T-helper 17 cell (primary cell): ENCODE measurements at places on chromosomes 7 and 10.

DNA sequence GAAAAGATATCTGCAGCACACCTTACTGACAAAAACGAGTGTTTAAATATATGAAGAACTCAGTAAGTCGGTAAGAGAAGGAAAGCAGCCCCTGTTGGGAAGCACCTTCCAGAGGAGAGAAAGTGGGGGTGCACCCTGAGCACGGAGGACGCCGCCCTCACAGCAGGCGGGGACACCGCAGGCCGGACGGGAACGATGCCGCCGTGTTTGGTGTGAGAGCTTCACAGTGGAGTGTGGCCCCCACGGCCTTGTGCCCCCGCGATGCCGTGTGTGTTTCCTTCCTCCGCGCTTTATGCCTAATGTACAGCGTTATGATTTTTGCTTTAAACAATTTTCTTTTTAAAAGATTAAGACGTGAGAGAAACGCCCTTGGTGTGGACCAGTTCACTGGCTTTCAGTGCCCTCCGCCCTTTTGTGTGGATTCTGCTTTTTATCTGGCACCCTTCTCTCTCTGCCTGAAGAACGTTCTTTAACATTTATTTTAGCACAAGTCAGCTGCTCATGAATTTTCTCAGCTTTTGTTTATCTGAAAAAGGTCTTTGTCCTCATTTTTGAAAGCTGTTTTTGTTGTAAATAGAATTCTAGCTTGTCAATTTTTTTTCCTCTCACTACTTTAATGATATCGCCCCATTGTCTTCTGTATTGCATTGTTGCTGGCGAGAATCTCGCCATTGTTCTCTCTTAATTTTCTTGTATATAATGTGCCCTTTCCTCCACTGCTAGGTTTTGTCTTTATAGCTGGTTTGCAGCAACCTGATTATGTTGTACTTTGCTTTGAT is 110.7 kb downstream of the INPP5A start:
- no peak for DNase-seq

GRCh38 chr7:49797987-49798660 is 24.7 kb downstream of the VWC2 start:
- DNase-seq: no peak

DNA sequence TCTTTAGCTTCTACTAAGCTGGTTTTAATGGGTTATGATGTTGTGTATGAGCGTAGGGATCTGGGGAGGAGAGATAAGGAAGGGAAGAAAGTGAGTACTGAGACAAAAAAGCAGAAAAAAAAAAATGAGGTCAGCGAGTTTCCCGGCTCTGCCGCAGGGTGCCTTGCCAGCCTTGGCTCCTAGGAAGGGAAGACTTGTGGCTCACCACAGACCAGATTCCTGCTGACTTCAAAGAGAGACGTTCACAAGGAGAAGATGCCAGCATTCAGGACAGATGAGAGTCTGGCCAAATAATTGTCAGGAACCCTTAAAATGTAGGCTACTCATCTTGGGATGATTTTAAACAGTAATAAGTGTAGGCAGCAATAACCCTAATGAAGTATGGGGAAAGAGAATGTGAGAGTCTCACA is 11.4 kb upstream of the FAS start:
- no peak for DNase-seq

- DNase-seq: no peak
Observed at GRCh38 chr10:60031664-60032063, 125.3 kb upstream of the CCDC6 start.

- no peak for DNase-seq
Observed at GRCh38 chr7:35533902-35534301, 161.0 kb downstream of the HERPUD2 start.

DNA sequence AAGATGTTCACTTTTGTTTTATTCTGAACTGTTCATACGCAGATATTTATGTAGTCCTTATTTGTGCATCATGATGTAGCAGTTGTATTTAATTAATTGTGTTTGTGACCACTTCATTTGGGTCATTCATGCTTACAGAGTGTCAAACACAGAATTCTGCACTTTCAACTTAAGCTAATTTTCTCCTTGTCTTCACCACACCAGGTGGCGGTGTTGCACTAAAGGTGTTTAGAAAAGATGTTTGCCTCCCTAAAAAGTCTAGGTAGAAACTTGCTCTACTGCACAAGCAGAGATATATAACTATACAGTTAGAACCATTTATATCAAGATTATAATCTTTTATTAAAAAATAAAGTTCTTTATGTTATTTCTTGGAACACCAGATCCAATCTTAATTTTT is 1.3 kb upstream of the TAS2R38 start:
- no peak for DNase-seq

GRCh38 chr7:76316984-76317781 is 14.7 kb downstream of the HSPB1 start:
- DNase-seq: no peak

DNA sequence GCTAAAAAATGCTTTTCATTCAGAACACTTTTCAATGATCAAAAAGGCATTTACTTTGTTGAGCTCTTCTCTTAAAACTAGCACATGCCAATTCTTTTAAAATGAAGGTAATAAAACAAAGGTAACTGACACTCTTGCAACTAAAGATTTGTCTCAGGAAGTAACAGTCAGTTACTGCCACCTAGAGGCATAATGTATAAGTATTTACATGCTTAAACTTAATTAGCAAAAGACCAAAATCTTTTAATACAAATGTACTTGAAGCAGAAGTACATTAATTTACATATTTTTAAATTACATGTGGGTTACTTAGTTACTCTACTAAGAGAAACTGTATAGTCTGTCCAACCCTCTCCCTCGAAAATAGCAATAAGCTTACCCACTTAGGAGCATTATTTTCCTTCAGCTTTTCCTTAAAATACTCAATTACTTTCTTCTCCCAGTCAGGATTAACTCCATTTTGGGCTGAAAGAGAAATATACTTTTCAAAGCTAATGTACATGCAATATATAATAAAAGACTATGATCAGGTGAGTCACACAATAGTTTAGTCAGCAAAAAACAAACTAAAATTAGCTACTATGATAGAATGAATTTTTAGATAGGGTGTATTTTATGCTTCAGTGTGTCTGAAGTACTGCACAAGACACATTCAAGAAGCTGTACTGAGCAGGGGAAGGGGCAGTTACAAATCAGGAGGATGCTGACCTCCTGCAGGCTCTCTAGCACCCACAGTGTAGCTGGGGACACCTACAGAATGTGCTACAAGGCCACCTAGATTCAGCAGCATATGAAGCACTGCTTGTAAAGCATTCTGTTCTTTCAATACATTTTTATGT is 13.0 kb downstream of the MCMBP start:
- no peak for DNase-seq

DNA sequence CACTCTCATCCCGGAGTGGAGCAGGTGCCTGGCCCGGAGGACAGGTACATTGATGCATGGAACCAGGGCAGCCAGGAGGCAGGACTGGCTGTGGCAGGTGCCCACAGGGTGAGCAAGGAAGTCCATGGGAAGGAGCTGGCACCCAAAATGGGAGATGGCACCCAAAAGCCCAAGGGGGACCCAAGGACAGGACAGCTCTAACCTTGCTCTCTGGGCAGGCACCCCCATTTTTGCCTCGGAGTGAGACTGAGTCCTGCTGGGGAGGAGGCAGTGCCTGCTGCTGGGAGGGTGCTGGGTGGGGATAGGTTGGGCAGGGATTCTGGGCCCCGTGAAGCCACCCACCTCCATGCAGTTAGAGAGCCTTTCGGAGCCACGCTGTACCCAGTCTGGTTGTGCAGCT is 234.5 kb downstream of the TCERG1L start:
- no peak for DNase-seq

GRCh38 chr10:63258920-63259678 is 126.0 kb downstream of the NRBF2 start:
- no peak for DNase-seq

DNA sequence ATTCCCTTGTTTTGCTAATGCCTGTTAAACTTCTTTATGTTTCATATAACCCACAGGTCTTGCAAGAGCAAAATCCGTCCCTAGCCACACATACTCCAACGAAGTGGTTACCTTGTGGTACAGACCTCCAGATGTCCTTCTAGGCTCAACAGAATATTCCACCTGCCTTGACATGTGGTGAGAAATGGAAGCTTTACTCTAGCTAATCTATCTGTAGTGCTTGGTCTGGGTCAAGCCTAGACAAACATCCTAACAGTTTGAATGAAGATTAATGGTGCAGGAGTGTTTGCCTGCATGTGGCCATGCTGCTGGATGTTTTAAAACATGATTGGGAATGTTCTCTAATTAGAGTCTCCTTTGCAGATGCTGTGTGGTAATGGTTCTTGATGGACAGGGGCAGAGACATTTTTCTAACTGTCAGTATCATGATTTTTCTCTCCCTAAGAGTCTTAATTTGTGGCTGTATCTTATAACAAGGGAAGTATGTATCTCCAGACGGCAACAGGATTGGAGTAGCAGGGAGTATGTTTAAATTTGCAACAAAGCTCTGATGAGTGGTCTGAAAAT is 308.5 kb upstream of the FZD1 start:
- DNase-seq: no peak

- DNase-seq: no peak
Observed at GRCh38 chr7:33748793-33749192, 156.5 kb upstream of the BMPER start.

DNA sequence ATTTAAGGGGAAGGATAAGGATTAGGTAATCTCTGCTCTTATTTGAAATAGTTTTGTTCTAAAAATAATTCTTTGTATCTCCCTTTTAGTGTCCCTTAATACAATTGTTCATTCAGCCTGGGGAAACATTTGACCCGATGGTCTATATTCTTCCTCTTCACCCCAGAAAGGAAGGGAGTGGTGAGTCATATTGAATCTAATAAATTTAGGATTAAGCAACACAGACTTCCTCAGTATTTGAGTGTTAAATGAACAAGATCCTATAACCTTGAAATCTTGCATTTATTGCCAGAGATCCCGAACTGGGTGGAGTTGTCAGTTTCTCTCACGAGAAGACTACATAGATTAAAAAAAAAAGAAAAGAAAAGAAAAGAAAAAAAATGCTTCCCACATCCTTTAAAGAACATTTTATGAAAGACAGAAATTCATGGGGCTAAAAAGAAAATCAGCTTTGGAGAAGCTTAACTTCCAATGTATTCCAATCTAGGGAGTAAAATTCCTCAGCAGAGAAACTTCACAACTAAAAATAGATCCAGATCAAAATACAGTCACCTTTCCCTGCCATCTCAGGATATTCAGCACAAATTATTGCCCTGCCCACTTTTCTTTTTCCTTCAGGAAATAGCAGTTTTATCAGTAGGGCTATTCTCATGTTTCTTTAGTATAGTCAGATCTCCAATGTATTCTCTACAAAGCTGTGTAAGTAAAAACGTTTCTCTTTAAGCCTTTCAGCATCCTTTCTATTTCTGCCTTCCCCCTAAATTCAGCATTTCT is 82.2 kb downstream of the SEMA3D start:
- no peak for DNase-seq

GRCh38 chr10:44792119-44792775 is 118.9 kb upstream of the TMEM72 start:
- DNase-seq: no peak

DNA sequence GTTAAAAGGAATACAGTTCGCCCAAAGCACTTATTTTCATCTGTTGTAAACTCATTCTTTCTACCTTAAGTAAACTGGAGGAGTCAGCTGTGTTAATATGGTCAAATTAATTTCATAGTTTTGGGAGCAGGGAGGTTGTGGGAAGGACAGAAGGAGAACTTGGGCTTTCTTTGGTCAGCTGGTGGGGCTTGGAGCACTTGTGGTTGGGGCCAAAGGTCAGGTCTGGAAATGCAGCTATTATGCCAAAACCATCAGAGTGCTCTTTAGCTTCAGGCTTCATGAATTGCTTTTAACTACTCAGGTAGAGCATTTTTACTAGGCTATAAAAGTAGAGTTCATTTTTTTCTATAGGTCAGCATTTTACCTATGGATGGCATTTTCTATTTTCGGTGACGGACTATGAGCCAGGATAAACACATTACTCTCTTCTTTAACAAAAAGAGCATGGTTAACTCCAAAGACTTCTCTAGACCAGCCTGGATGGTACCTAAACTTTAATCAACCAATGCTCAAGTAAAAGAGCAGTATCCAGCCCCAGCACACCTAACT is 30.0 kb downstream of the STEAP4 start:
- no peak for DNase-seq

- no peak for DNase-seq
Observed at GRCh38 chr10:2246747-2247146, 509.4 kb upstream of the ADARB2 start.

DNA sequence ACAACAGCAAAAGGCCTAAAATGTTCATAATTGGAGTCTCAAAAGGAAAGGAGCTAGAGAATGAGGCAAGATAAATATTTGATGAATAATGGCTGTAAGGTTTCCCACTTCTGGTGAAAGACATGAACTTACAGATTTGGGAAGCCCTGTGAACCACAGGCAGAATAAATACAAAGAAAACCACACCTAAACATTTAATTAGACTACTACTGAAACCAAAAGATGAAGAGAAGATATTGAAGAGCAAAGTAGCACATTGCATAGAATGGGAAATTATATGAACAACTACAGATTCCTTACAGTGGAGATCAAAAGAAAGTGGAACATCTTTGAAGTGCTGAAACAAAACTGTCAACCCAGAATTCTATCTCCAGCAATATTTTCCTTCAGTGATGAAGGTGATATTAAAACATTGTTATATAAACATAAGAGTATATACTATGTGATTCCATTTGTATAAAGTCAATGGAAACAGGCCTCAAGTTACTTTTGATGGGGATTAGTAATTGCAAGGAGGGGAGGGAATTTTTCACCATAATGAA is 191.3 kb upstream of the KAT6B start:
- no peak for DNase-seq

- DNase-seq: no peak
Observed at GRCh38 chr10:70759781-70760180, 25.4 kb downstream of the TBATA start.

DNA sequence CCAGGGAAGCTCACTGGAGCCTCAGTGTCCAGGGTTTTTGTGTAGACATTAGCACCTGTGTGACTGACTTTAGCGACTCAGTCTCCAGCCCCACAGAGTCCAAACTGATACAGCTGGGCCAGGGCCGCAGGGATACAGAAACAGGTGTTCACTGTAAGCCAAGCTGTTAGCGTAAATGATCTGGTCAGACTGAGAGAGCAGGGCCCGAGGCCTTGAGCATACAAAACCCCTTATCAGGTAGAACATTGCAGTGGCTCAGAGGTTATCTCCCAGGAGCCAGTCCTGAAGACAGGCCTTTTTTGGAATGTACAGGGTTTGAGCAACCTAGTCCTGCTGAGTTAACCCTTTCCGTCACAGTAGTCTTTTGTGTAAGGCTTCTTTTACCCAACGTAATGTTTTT is 25.0 kb downstream of the LHPP start:
- no peak for DNase-seq

DNA sequence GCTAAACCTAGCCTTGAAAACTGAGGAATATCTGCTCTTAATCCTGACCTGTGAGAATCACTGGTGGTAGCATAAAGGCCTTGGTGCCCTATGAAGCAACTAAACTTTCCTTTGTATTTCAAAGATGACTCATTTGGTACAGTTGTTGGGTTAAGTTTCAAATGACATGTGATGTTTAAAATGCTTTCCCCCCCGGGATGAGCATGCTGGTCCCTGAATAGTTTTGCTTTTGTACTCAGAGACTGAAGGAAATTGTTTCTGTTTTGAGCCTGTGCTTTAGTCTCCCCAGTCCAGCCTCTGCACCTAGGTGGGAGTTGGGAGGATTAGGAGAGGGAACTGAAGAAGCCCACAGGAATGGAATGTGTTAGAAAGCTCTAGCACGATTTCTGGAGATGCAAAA is 258.9 kb upstream of the NPY start:
- no peak for DNase-seq
